ENCODE measurements at places on chromosomes 16 and 17.

DNA sequence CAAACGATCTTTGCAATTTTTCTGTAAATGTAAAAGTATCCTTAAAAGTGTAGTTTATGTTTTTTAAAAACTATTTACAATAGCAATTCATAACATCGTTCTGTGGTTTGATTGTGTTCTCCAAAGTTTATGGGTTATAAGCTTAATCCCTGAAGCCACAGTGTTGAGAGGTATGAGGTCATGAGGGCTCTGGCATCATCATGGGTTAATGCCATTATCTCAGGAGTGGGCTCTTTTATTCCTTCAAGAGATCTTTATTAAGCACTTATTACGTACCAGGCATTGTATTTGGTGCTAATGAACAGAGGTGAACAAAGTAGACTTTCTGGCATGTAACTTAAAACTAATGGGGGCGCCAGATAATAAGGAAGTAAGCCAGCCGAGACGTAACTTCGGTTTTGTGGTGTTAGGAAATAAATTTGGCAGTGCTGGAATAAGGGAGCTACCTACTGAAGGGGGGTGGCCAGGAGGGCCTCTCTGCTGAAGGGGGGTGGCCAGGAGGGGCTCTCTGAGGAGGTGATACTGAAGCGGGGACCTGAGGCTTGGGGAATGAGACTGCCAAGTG is 158.1 kb downstream of the VPS53 start:
- no peak for DNase-seq

DNA sequence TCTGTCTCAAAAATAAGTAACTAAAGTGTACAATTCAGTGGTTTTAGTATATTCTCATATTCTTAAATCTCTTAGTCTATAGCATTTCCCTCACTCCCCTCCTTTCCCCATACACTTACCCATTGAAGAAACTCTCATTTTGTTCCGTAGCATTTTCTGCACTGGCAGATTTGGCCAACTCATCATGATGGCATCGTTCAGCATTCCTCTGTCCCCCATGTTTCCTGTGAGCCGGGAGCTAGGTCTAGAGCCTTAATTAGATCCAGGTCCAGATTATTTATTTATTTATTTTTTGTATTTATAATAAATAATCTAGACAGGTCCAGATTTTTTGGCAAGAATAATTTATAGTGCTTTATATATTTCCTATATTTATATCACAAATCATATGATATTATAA is 31.0 kb downstream of the HEATR3 start:
- no peak for DNase-seq

DNA sequence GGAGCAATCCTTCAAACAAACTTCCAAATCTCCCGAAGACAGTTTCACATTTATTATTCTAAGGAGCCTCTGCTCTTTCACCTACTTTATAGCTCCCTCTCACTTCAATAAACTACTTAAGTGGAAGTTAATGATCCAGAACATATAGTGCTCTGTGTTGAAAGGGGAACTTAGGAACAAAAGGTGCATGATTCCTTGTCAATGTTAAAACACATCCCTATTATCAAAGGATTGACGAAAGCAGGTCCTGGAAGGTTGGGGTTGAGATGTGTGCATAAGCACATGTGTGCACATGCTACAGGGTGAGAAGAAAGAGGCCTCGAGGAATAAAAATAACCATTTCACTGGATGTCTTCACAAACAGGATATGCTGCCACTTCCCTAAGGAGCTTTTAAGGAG is 170.3 kb downstream of the SLC39A11 start:
- no peak for DNase-seq

- DNase-seq: no peak
Measured at GRCh38 chr17:13158494-13159240, 140.8 kb upstream of the ELAC2 start.

- DNase-seq: no peak
Measured at GRCh38 chr17:63978272-63979200, 5.8 kb upstream of the SCN4A start.
